ENCODE measurements at places on chromosomes 5 and 9.

- no peak for DNase-seq
These were observed 230.0 kb upstream of the IRX1 start for GRCh38 chr5:3365501-3366215.

DNA sequence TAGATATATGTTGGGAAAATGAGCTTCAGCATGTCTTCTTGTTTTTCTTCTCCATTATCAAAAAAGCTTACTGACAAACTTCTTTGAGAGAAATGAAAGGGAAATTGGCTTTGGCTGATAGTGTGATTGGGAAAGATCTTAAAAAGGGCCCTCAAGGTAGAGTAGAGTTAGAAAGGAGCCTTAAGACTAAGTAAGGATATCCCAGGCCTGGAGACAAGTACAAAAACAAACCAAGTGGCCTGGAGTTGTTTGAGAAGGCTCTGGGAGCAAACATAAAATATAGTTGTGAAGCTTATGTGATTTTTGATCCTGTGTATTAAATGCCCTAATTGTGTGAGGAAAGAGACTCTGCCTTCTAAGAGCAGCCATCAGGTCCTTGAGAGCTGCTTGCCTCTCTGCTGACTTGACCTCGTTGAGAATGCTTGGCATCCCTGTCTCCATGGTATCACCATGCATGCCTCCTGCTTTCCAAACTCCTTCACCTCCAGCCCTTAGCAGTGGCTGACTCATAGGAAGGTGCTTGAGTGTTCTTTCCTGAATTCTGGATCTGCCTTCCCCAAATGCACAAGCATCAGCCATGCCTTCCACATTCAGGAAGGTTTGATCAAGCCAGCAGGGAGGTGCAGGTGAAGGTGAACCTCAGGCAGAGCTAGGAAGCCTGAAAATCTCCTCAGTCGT, 78.9 kb downstream of the SMARCA2 start:
- no peak for DNase-seq

DNA sequence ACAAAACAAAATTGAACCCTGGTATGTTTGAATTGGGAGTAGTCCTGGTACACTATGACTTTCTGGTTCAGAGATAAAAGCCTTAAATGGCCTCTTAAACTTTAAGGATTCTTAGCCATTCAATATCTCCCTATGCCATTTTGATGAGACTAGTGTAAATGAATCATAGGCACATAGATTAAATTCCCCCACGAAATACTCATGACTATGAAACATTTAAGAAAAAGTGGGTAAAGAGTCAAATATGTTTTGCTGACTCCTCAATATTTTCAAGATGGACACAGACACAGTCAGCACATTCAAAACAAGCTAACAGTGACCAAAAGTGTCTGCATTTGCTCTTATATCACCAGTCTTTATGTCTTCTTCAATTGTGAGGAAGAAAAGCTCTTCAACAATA, 278.3 kb downstream of the PDE4D start:
- DNase-seq: no peak

GRCh38 chr9:27664121-27664779, 91.0 kb upstream of the C9orf72 start:
- no peak for DNase-seq

DNA sequence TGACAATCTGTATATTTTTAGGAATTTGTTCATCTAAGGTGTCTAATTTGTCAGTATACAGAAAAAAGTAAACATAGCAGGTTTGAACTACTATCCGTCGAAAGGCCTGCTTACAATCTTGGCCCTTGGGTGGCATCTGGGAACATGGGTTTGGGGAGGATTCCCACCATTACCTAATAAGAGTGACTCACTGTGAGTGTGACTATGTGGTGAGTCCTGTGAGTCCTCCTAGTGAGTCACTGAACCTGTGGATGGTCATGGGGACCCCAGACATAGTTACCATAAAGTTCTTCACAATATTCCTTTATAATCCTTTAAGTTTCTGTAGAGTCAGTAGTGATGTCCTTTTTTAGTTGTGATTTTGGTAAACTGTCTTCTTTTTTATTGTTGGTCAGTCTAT, 37.0 kb downstream of the RNF130 start:
- DNase-seq: no peak

DNA sequence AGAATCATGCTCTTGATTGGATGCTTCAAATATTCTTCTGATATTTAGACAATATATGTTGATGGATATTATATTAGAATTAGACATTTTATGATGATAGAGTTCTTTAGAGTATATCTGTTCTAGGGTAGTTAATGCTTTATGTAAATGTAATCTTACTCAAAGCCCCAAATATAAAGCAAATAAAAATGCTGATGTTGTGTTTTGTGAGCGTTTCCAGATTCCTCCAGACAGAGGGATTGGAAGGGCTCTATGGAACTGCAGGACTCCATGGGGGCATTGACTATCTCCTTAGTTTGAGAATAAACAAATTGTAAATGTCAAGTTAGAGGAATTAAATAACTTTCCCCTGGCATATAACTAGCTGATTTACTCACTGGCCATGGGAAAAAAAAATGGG, 184.5 kb downstream of the MRPS30 start:
- DNase-seq: no peak

GRCh38 chr9:35635730-35636129, 15.0 kb downstream of the SIT1 start:
- DNase-seq: no peak

GRCh38 chr5:88886252-88886651, 3.3 kb upstream of the MEF2C start:
- no peak for DNase-seq

DNA sequence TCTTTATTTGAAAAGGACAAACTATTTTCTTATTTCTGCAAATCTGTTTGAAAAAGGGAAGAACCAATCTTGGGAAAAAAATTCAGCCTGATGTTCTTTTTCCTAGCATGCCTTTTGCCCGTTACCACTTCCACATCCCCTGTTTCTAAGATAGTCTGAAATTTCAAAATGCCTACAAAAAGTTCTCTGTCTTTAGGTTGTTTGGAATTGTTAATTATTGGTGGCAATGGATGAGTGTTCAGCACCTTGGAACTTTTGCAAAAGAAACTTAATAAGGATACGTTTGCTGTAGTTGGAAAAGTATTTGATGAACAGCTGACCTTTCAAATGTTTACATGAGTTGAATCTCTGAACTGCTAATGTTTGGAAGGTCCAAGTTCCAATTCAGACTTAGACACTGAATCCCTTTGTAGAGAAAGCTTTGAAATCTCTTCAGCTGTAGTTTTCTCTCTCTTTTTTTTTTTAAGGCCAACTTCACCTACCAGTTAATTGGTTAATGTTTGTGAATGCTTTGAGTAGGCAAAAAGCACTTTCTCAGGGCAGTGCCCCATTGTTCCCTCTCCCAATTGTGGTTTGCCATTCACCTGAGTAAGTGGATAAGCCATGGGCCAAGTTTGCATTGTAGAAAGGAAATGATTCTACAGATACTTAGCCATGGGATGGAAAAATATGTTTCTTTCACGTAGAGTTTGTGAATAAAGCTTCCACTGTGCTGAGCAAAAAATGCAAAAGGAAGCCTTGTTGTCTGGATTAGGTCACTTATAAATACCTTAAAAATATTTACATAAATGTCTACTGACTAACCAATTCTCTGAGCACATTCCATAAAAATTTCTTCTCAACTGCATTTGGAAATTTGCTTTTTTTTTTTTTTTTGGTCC, 156.4 kb upstream of the ELL2 start:
- no peak for DNase-seq

DNA sequence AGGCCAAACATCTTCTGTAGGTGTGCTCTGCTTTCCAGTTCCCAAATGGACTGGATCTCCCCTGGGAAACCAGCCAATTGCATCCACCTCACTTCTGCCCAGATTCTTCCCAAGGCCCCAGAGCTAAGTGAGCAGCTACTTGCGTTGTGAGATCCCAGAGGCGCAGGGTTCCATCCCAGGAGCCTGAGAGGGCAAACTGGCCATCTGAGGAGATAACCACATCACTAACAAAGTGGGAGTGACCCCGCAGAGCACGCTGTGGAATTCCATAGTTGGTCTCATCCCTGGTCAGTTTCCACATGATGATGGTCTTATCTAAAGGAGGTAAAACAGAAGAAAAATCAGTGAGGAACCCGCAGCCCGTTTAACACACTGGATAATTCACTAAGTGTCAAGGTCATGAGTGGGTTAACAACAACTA, 1.7 kb downstream of the RACK1 start:
- DNase-seq: no peak

DNA sequence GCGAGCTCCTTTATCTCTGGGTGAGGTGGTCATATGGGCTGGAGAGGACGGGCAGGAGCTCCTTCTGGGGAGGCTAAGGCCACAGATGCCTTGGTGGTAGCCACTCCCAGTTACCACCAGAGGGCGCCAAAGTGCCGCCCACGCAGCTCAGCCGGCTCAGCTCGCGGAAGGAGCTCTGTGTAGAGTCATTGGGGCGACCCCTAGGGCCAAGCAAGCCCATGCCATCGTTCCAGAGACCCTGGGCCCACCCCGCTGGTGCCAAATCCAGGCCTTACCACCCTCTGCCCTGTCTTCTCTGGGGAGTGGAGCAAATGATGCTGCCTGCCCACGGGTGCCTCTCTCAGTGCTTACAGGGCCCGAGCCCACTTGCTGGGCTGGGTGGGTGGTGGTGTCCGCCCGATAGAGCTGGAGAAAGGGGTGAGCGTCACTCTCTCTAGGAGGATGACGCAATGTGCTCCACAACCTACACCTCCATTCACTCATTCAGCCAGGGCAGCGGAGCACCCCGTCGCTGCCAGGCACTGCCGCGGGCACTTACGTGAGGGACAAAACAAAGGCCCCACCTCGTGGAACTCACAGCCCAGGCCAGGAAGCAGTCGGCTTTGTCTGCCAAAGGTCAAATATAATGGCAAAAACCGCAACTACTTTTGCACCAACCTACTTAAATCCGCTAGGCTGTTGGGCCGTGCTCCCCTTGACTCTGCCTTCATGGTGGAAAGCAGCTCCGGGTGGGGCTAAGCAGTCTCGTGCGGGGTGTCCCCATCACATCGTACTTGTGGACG, 13.8 kb downstream of the TSPAN17 start:
- peak; percentile 9 for DNase-seq

DNA sequence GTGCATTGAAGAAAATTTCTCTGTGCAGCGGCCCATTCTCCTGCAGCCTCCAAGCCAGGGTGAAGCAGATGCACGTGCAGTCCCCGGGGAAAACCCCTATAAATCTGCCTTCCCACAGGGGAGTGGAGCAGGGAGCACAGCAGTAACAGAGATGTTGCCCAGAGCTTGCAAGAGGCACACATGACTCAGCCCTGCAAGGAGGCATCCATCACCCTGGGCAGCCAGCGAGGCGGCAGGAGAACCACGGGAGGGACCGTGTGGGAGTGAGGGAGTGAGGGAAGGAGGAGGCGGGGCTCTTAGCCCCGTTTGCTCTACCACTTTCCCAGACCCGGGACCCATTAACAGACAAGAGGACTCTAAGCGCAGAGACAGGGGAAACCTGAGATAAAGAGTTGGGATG, 96.2 kb upstream of the ARAP3 start:
- DNase-seq: no peak

DNA sequence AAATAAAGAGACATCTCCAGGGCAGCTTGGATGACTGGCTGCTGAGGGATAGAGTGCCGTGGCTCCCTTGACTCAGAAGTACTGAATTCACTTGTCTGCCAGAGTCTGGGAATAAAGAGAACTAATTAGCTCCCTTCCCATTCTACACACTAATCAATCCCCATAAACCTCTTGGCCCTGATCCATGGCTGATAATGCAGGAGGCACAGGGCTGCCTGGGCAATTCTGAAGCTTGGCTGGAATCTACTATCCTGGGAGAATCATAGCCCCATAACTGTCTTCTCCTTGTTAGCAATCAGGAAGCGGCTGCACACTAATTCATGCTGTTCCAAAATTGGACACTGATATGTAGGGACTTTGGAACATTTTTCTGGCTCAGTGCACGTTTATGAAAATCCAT, 197.7 kb downstream of the PTTG1 start:
- no peak for DNase-seq

- no peak for DNase-seq
These were observed 31.1 kb upstream of the GRXCR2 start for GRCh38 chr5:145903867-145904266.

DNA sequence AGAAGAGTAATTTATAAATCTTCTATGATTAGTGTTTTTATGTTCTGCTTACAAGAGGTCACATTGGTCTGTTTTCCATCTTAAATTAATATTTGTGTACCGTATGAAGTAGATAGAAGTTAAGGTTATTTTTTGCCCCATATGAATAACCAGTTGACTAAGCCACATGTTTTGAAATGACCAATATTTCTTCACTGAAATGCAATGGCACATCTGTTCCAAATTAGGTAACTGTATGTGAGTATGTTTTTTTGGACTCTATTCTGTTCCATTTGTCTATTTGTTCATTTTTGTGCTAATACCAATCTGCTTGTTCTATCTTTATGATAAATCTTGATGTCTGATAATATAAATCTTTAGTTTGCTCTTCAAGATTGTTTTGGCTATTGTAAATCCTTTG, 17.7 kb downstream of the JAK2 start:
- DNase-seq: no peak

GRCh38 chr5:43412156-43412555, at the start of gene CCL28:
Gene CCL28, minus strand, starts transcription at chr5:43412391. Its CDS starts 75 bp downstream, at chr5:43412316.
- DNase-seq: no peak

DNA sequence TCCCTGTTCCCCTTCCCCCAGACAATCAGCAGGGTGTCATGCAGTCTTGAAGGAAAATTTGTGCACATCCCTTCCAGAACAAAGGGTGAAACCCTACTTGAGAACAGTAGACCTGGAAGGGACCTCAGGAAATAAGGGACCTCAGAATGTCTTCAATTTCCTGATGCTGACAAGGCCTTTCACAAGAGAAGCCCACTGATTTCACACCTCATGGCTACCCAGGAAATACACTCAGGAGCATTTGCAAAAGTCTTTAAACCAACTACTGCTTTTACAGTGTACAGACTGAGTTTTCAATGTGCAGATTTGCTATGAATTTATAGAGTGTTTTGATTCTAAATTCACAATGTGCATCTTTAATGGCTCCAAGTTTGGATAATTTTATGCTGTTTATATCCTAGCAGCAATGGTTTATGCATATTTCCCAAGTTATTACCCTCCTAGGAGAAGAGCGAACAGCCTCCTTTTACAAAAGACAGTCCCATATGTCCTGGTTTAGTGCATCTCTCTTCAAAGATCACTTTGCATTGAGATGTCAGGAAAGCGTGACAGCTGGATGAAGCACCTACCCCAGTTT, 74.8 kb downstream of the GALNT10 start:
- DNase-seq: no peak

- DNase-seq: no peak
These were observed at the start of gene CCNI2 for GRCh38 chr5:132746954-132747615. Gene CCNI2, plus strand, starts transcription at chr5:132747426. Its CDS starts 70 bp downstream, at chr5:132747496.

DNA sequence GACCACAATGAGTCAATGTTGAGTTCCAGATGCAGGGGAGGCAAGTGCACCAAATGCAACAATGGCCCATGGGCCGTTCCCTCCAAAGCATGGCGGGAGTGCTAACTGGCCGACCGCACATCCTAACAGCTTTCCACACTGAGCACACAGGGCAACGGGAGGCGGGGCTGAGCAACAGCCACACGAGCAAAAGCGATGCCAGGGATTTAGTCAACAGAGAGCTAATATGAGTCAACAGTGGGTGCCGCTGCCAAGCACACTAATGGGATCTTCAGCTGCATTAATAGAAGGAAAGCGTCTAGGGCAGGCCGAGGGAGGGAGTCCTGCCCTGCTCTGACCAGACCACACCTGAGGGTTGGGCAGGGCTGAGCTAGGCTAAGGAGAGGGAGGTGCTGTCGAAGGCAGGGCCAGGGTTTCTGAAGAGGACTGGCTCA, 4.6 kb downstream of the EPB41L4B start:
- peak; percentile 84 for DNase-seq

Data from DMS 273 treated with DMSO at 0.1 percent for 48 hours (cell line).